Ovary (tissue), 10 donors: ENCODE measurements at places on chromosomes 2 and 18. TPM values are rescaled to one million over a fixed set of nuclear protein-coding genes. Genes with fewer than 3 reads are reported as not detected.

The COL4A3 gene
- total RNA-seq, result 2.4 TPM

The UCN gene
- total RNA-seq, result 1.5 TPM

The IL1F10 gene
- total RNA-seq, result not detected

The GKN1 gene
- not detected for total RNA-seq

The TUBB8B gene
- not detected for total RNA-seq

The RBMS1 gene
- 90.7 TPM for total RNA-seq

The C2orf42 gene
- 26.1 TPM for total RNA-seq

GRCh38 chr18:67007085-67007484 is 403.2 kb upstream of the CDH19 start:
- H3K4me1 ChIP-seq, result no peaks in the 10 kb centered on the region
- no peak overlapping the region for H3K4me3 ChIP-seq
- H3K27ac ChIP-seq, result no peak overlapping the region
- H3K36me3 ChIP-seq, result no peaks in the 10 kb centered on the region

DNA sequence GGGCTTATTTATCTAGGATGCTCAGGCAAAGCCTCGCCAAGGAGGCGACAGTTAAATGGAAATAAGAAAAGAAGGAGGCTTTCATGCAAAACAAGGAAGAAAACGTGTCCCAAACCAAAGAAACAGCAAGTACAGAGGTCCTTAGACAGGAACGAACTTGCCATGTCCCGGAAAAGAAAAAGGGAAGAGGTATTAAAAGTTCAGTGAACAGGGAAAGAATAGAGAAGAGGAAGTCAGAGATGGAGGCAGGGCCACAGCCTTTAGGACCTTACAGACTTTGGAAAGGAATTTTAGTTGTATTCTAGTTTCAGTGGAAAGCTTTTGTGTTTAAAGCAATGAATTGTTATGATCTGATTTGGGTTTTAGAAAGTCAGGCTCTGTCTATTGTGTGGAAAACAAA is 22.1 kb downstream of the IKZF2 start:
- H3K27me3 ChIP-seq, result no peaks in the 10 kb centered on the region
- H3K36me3 ChIP-seq, result no peaks in the 10 kb centered on the region
- DNase-seq, result no peak
- no peak overlapping the region for H3K4me3 ChIP-seq
- H3K27ac ChIP-seq, result no peak overlapping the region

DNA sequence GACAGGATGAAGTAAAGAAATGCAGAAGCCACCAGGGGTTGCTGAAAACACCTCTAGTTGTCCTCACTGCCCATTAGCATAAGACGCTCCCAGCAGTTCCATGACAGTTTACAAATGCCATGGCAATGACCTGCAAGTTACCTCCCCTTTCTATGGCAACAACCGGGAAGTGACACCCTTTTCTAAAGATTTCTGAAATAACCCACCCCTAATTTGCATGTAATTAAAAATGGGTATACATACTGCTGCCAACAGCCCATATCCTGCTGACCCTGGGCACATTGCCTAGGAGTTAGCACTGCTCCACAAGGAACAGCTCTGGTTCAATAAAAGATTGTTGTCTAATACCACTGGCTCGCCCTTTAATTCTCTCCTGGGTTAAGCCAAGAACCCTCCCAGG is 178.3 kb upstream of the LRATD1 start:
- H3K27me3 ChIP-seq, result no peaks in the 10 kb centered on the region
- H3K4me3 ChIP-seq, result no peak overlapping the region
- no peaks in the 10 kb centered on the region for H3K4me1 ChIP-seq
- H3K36me3 ChIP-seq, result no peaks in the 10 kb centered on the region

DNA sequence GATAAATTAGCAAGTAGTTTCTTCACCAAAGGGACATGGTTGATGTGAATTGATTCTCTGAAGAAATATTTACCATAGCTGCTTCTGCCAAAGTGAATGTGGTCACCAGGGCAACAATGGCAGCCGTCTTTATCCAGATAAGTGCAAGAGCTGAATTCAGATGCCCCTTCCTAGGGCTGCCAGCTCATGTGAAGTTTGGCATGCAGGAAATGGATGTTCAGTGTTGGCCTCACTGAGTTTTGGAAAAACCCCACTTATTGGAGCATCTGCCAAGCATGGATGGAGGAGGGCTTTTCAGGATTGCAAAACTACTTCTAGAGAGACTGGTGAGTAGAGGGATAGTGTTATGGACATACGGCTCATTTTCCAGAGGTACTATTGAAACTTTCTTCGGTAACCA is 80.8 kb downstream of the FMNL2 start:
- H3K27me3 ChIP-seq, result no peaks in the 10 kb centered on the region
- DNase-seq, result no peak
- H3K4me3 ChIP-seq, result no peak overlapping the region
- H3K27ac ChIP-seq, result no peak overlapping the region
- no peaks in the 10 kb centered on the region for H3K36me3 ChIP-seq
- peaks cover 4% of the 10 kb centered on the region for H3K4me1 ChIP-seq

DNA sequence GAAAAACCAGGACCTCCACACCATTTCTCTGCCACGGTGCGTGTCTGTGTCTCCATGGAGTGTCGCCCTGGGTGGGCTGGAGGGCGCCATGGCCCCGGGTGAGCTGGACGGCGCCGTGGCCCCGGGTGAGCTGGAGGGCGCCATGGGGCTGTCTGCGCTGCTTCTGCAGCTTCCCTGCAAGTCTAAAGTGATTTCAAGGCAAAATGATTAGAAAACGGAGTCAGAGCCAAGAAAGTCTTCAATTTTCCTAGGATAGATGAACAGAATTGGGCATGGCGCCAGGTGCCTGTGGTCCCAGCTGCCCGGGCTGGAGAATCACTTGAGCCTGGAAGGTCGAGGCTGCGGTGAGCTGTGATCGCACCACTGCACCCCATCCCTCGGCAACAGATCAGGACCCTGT is 27.7 kb upstream of the NFATC1 start:
- H3K4me1 ChIP-seq, result peaks cover 12% of the 10 kb centered on the region
- DNase-seq, result peak; percentile 52
- no peaks in the 10 kb centered on the region for H3K36me3 ChIP-seq
- no peak overlapping the region for H3K27ac ChIP-seq
- no peak overlapping the region for H3K4me3 ChIP-seq
- H3K27me3 ChIP-seq, result no peaks in the 10 kb centered on the region

- no peaks in the 10 kb centered on the region for H3K27me3 ChIP-seq
- no peaks in the 10 kb centered on the region for H3K36me3 ChIP-seq
- no peaks in the 10 kb centered on the region for H3K4me1 ChIP-seq
- DNase-seq, result no peak
These were observed 374.3 kb downstream of the SOCS6 start for GRCh38 chr18:70663141-70663540.

DNA sequence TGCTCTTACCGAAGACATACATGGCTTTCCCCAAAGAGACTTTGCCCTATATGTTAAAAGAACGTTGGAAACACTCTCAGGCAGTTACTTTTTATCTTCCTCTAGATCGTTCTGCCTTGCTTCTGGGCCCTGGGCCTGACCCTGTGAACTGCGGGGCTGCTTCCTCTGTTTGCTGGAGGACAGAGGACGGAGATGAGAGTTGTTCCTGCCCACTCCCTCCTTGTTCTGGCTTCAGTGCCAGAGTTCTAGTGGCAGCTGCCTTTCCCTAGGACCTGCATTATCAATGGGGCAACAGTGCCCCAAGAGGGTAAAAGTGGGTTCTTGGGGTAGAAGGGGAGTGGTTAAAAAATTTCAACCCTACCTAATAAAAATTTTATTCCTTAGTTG is 6.5 kb upstream of the FN1 start:
- no peak overlapping the region for H3K4me3 ChIP-seq
- DNase-seq, result no peak
- H3K4me1 ChIP-seq, result no peaks in the 10 kb centered on the region
- no peak overlapping the region for H3K27ac ChIP-seq

- H3K4me1 ChIP-seq, result no peaks in the 10 kb centered on the region
- no peak overlapping the region for H3K4me3 ChIP-seq
- H3K36me3 ChIP-seq, result no peaks in the 10 kb centered on the region
- DNase-seq, result no peak
- no peak overlapping the region for H3K27ac ChIP-seq
These were observed 226.5 kb upstream of the MMADHC start for GRCh38 chr2:149814049-149814448.

GRCh38 chr18:23814991-23815614 is 125.8 kb downstream of the LAMA3 start:
- no peak overlapping the region for H3K4me3 ChIP-seq
- DNase-seq, result peak; percentile 51
- no peak overlapping the region for H3K27ac ChIP-seq
- no peaks in the 10 kb centered on the region for H3K27me3 ChIP-seq
- H3K36me3 ChIP-seq, result no peaks in the 10 kb centered on the region

DNA sequence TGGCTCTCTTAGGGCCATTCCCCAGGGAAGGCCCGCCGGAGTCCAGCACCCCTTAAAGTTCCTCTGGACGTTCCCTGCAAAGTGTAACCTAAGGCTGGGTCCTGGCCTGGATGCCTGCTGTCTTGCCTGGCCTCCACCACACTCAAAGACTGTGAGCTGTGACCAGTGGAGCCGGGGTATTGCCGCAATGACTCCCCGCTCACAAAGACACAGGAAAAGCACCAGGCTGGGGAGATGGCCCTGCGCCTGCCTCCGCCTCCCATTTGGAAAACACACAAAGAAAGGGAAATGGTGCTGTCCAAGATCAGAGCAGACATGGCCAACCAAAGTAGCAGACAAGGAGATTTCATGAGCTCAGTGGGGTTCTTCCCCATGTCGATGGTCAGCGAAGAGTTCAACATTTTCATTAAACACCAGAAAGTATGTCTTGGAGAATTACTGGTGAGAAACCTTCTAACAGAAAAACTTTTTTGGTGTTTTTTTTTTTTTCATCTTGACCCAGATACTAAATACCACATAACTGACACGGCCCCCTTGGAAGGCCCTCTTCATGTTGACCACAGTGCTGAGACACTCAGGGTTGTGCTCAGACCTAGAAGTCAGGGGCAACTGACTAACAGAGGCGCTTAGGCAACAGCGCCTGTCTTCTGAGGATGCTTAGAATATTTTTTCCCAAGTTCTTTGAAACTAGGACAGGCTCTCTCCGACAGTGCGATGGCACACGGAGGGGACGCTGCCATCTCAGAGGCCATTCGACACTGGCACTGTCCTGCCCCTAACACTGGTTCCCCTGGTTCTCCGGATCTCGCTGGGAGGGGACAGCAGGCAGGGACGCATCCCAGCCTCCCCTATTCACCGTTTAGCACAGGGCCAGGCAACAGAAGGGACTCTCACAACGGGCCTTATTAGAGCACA is 226.4 kb upstream of the ID2 start:
- no peak overlapping the region for H3K27ac ChIP-seq
- DNase-seq, result no peak
- H3K4me3 ChIP-seq, result no peak overlapping the region
- no peaks in the 10 kb centered on the region for H3K4me1 ChIP-seq

- H3K27me3 ChIP-seq, result no peaks in the 10 kb centered on the region
- DNase-seq, result peak; percentile 52
- H3K4me1 ChIP-seq, result no peaks in the 10 kb centered on the region
- no peaks in the 10 kb centered on the region for H3K36me3 ChIP-seq
These were observed 492.4 kb downstream of the PLCL1 start for GRCh38 chr2:198296665-198297308.

GRCh38 chr2:207974216-207974605 is 51.1 kb downstream of the PLEKHM3 start:
- peaks cover 2% of the 10 kb centered on the region for H3K4me1 ChIP-seq
- no peaks in the 10 kb centered on the region for H3K27me3 ChIP-seq
- H3K36me3 ChIP-seq, result no peaks in the 10 kb centered on the region
- no peak for DNase-seq
- no peak overlapping the region for H3K27ac ChIP-seq
- H3K4me3 ChIP-seq, result no peak overlapping the region

DNA sequence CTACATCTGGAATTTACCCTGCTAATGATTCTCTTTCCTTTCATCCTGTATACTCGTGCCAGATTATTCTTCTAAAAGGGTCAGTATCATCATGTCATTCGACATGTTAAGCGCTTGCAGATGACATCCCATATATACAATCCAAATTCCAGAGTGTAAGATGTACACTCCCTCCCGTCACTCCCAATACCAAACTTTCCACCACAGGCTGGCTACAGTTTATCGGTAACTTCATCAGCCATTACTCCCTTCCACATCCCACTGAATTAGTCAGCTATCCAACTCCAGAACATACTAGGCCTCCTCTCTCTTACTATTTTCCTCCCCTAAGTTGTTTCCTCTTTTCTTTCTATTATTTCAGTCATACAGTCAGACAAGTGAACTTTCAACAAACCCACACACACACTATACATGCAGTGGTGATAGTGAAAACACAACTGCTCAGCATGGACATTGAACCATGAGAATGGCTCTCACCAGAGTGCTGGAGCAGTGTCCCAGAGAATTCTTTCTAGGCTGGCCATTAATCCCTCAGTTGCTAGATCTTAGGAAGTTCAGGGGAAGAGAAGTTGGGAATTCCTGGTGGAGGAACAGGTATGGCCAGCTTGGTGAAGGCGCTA is 10.6 kb upstream of the NMI start:
- no peaks in the 10 kb centered on the region for H3K4me1 ChIP-seq
- H3K27ac ChIP-seq, result no peak overlapping the region
- no peaks in the 10 kb centered on the region for H3K36me3 ChIP-seq
- DNase-seq, result no peak
